Amniotic stem cell (primary cell): ENCODE measurements at places on chromosomes 6 and 20.

DNA sequence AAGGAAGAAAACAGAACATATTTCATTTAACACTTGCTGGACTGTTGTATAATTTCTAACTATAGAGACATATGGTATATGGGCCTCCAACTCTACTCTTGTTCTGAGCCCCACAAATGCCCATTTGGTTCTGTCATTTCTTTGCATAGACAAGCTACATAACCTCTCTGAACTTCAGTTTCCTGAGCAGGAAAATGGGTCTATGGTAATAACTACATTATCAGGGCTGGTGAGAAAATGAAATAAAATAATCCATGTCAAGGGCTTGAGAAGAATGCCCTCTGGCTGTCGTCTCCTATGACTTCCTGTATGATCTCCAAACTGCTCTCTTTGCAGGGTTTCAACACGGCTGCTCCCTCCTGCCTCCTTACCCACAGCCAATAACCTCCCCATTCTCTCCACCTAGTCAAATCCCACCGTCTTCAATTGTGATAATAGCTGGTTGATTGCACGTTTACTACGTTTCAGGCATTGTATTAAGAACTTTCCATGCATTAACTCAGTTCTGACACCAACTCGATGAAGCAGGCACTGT lies 12.0 kb downstream of the ZCCHC3 start:
- no peak for DNase-seq

DNA sequence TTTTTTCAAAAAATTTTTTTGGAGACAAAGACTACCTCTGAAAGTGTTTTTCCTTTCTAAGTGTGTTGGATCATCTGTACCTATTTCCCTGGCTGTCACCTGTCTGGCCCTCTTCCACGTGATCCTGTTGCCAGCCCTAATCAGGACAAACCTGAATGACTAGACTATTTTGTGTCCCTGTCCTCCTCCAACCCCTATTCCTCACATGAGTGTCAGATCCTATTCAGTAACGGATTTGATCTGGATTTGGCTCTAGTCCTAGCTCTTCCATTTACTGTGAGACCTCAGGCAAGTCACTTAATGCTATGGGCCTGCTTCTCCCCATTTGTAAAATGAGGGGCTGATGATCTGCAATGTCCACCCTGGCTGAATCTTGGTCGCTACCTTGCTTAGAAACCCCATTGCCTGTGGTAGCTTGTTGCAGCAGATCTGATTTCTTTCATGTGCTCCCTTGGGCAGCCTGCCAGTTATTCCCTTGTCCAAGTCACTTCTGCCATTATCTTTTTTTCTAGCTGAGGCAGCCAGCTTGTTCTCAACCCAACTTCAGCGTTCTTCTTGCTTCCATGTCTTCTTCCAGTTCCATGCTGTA lies 4.8 kb downstream of the PHF20 start:
- no peak for DNase-seq

DNA sequence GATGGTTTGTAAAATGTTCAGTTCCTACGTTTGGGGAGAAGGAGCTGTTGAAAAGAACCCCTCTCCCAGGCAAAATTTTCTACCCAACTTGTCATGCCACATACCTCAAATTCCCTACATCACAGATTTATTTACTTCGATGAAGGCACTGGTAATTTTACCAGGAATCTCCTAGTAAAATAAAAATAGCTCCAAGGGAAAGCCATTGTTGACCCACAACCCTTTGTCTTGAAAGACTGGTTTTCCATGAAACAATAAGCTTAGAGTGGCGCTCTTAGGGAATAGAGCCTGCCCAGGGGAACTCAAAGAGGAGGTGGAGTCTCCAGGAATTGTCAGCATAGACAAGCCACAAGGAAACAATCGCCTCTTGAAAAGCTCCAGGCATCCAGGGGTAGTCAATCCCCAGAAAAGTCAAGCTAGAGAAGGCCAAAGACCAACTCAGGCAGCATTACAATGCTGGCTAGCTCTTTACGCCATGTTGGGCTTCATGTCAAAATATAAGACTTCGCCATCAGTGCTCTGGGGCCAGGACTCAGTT lies 99.2 kb upstream of the RREB1 start:
- no peak for DNase-seq

GRCh38 chr20:21387528-21387927 lies 9.8 kb downstream of the NKX2-4 start:
- no peak for DNase-seq

DNA sequence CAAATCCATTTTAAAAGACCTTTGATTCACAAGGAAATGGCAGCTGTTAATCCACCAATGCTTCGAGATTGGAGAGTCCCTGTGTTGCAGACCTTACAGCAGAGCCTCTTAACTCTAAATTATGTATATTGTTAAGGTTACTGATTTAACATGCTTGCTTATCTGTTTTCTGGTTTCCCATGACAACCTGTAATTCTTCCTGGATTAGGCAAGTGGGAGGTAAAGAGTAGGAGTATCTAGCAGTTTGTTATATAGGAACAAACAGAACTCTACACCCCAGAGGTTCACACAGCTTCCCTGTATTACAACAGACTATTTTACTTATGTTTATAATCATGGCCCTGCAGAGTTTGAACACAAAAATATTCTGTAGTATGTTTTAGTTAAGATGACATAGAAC lies 39.5 kb downstream of the NKX2-4 start:
- no peak for DNase-seq

DNA sequence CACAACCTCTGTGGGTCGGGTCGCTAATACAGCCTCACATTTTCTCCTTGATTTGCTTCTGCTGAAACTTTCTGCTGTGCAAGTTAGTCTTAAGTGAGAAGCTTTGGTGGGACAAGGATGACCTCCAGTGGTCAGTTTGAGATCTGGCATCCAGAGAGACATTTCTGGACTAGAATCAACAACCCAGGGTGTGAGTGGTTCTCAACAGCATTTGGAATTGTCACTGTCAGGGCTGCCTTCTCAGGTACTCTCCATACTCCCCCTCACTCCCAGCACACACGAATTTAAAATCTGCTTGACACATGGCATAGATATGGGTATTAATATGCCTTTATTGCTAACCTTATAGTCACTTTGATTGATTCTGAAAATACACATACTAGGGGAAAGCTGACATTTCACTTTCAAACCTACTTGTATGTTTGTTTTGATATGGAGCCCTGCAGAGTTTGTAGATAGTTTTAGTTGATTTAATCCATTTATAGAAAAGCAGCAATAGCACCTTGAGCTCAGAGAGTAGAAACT lies 13.2 kb downstream of the OTOR start:
- peak; percentile 31 for DNase-seq

GRCh38 chr20:62339647-62340062 lies 27.5 kb downstream of the LAMA5 start:
- no peak for DNase-seq

- DNase-seq, result no peak
These were observed 8.3 kb downstream of the SEMG2 start for GRCh38 chr20:45229264-45230056.

DNA sequence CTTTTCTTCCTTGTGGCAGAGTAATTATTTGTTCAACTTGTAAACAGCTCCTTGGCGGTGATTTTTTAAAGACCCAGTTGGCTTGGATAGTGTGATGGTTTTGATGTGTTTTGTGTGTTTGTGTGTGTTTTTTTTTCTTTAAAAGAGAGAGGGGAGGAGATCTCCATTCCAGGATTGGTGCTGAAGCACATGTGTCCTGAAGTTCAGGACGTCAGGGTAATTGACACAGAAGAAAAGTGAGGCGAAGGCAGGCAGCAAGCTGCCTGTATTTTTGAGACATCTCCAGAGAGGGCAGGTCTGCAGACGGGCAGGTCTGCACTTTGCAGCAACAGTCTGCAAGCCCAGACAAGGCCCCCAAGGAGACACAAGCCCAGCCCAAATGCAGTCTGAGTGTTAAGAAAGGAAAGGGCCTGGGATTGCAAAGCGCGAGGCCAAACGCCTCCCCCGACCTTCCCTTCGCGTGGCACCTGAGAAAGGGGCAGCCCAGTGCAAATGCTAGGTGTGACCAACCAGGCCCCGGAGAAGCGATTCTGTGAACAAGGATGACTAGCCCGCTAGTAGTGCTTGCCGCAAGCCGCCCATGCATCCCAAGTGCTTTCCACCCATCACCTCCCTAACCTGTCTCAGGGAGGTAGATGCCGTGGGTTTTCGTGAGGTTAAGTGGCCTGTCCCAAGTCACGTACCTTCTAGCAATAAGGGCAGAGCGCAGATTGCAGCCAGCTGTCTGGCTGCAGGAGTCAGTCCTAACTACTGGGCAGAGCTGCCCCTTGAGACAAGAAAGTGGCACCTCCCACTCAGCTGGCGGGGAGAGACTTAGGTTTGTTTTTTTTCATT lies 230.5 kb downstream of the ZMYND8 start:
- no peak for DNase-seq

- no peak for DNase-seq
These were observed 35.3 kb downstream of the EFCAB8 start for GRCh38 chr20:32894026-32894483.

- DNase-seq, result no peak
These were observed 26.2 kb downstream of the CDYL start for GRCh38 chr6:4802312-4802935.

DNA sequence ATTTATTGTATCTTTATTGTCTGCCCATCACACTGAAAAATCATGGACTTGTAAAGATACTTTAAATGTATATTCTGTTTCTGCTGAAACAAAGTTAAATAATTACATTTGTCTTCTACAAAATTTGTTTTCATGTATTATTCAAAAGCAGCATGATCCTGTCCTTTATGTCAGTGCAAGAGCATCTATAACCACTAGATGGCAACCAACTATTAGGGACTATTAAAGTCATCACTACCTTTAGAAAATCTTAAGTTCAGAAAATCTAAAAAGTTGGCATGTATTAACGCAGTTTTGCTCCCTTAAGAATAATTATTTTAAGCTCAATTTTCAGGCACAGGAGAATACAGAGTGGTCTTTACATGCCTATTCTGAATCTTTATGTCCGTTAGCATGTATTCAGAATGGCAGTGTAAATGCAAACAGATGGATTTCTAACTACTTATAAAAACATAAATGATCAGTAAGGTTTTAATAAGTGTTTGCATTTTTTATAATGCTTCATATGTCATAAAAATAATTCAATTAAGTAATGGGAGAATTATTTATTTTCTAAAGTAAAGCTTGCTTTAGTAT lies 17.8 kb downstream of the TMEM30A start:
- DNase-seq, result peak; percentile 50

GRCh38 chr6:101001012-101001411 lies 119.9 kb upstream of the ASCC3 start:
- no peak for DNase-seq

DNA sequence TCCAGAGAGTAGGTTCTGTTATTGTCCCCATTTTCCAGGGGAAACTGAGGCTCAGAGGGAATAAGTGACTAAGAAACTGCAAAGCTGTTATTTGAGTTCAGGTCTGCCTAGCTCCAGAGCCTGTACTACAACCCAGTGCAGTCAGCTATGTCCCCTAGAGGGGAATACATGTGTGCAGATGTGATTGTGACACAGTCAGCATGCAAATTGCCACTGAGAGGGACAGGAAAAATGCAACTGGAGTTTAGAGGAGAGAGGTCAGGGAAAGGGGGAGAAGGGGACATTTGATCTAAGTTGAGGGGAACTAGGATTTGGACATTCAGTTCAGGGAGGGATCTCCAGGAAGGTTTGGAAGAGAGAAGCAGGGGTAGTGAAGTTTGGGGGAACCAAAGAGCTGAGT lies 38.6 kb upstream of the EPB41L1 start:
- DNase-seq, result no peak

DNA sequence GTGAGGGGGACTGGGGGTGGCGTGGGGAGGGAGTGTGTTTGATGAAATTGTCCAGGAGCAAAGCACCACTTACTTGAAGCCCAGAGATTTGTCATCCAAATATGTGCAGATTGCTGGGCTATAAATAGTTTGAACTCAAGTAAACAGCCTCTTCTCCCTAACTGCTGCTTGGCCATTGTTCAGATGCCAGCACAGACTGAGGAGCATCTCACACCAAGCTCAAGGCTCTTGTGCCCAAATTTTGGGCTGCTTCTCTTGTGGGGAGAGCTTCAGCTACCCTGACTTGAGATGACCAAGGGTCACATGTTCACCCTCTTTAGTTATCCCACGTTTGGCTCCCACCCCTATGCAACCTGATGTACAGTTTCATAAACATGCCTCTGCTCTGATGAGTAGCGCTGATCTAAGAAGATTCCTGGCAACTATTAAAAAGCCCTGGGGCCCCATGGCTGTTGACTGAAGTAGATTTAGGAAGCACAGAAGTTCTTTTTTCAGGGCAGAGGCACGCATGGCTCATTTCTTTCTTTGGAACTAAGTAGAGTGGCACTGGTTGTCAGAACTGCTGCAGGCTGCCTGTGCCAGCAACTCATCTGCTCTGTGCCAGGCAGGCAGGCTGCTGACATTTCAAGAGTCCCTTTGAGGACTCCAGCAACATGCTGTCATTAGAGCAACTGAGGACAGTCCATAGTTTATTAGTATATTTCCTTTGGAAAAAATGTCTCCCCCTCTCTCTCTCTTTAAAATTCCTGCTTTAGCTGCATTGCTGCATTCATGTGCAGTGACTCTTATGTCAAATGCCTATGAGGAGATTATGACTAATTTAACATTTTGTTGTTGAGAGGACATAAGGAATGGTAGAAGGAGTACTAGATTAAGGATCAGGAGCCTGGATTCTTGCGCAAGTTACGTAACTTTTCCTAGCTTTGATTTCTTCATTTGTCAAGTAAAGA lies 9.6 kb upstream of the PKIG start:
- peak; percentile 74 for DNase-seq

DNA sequence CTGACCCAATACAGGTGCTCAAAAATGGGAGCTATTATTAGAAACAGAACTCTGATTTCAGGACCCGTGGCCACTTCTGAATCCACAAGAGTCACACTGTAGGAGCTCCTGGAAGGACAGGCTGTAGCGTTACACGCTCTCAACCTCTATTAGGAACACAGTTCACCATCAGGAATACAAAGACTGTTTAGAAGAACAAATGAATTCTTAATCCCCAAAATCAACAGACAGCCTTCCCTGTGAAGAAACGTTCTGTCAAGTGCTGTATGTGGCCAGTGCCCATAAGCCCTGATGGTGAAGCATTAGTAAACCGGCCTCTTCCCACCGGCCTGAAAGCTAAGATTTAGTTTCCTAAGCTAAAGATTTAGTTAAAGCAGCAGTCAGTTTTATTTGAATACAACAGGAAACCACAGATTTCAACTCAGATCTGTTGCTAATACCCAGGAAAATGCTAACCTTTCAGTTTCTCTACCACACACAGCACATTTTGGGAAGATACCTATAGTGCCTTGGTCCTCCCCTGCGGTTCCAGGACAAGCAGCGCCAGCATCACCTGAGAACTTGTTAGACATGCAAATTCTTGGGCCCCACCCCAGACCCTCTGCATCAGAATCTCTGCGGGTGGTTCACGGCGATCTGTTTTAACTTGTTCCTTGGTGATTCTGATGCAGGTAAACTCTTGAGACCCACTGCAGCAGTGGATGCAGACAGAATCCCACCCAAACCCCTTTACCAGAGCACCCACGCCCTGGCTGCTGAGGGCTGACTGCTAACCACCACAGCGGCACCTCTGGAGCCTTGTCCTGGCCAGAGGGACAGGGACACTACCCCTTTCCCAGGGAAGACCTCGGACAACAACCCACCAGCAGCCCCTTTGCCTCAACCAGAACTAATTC lies 33.4 kb downstream of the MTRES1 start:
- no peak for DNase-seq

GRCh38 chr20:53085720-53086119 lies 113.6 kb downstream of the TSHZ2 start:
- DNase-seq, result no peak
